Putamen (tissue), 1 donor: ENCODE measurements at places on chromosomes 1 and 21.

DNA sequence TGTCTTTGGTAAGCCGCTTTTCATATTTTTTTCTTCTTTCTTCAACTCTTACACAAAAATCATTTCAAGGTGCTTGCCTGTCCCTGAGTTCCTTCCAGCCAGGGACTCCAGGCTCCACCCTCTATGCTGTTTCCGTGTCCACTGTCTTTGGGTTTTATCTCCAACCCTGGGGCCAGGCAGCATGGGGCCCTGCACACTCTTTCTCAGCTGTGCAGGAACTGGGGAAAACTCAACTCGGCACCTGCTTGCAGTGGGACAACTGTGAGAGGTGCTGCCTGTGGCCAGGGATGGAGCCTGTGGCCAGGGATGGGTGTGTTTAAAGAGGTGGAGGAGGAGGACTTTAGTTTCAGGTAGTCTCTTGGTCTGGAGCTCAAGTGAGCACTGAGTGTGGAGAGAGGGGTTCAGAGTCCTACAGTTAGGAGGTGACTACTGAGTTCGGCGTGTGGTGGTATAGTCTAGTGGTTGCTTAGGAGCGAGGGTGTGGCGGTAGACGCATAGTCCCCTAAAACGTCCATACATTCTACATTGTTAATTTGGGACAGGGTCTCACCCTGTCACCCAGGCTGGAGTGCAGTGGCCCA is 13.4 kb downstream of the TNFRSF8 start:
- DNase-seq, result no peak

- no peak for DNase-seq
These were observed 365.0 kb downstream of the LTN1 start for GRCh38 chr21:28627691-28628090.

- DNase-seq, result no peak
These were observed 717.3 kb downstream of the MATN1 start for GRCh38 chr1:30005972-30006619.

DNA sequence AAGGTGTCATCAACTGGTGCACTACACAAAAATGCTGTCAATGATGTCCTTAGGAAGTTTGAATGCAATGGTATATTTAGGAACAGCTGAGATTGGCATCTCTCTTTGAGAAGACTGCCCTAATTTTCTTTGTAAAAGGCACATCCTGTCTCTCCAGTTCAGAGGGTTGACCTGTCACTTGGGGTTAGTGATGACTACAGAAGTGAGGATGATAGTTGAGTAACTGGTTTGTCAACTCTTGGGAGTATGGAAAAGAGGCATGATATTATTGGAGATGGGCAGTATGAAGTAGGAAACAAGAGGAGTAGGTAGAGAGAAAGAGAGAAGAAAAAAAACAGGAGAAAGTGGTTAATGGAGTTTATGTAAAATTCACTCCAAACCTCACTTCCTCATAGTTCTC is 40.4 kb upstream of the PIGC start:
- no peak for DNase-seq

DNA sequence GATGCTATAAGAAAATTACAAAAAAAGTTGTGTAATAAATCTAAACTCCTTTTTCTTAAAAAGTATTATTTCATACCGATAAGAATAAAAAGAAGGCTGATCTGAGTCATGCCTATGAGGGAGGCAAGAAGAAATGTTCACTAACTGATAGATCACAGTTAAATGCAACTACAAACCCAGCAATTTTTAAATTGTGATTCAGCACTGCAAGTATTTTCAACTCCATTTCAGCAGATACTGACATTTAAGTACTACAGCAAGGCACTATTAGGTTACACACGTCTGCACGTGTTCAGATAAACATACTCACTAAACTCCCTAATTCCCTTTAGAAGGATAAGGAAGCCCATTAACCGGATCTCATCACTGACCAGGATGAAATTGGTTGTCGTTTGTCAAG is 213.3 kb upstream of the ZRANB2 start:
- peak; percentile 8 for DNase-seq

DNA sequence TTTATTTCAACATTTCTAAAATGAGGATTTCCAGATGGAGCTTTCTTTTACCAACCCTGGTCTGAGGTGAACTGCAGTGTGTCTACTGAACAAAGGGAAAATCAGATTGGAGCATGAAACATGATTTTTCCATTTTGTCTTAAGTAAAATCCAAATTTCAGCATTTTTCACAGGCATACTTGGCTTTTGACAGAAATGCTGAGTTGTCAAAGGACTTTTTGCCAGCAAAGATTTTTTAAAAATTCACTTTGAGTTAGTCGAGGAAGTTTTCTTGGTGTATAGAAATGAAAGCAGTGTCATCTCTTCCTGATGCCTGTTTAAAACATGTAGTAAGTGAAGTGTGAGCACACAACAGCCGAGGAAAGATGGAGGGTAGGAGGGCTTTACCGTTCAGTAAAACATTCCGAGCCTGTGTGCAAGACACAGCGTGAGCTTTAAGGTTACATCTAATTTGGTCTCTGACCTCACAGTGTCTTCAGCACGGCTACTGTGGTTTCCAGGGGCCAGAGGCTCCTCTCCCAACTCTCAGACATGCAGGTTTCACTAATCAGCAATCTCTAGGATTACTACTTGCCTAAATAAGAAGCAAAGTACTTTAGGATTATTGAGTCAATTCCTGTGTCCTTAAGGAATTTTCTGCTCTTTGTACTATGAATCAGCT is 45.9 kb downstream of the SAMD13 start:
- no peak for DNase-seq

DNA sequence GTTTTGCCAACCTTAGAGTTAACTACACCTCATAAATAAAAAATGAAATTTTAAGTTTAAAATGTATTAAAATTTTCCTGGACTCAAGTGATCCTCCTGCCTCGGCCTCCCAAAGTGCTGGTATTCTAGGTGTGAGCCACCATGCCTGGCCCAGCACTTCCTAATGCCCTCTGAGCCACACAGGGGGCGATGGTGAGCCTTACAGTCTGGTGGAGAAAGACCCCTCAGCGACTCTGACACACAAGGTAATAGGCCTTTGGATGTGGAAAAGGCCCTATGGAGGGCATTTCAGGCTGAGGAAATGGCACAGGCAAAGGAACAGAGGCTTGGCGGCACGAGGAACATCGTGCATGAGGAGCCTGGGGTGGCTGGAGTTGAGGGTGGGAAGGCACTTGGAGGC is 6.7 kb downstream of the CITED4 start:
- no peak for DNase-seq

DNA sequence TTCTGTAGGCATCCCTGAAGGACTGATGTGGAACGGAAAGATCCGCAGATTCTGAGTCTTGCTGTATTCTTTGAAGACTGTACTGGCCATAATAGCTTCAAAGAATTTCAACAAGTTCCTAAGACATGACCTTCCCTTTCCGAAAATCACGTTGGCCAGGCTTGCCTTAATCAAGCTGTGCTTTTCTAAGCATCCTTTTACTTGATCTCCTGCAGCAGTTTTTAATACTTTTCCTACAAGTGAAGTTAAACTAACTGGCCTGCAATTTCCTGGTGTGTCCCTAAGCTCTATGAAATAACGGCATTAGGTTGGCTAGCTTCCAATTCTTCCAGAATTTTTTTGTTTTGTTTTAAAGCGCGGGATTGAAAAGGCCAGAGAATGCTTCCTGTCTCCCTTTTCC is 40.3 kb downstream of the SPAG17 start:
- no peak for DNase-seq
